ENCODE measurements at places on chromosomes 5 and 9. TPM values are rescaled to one million over a fixed set of nuclear protein-coding genes. Genes with fewer than 3 reads are reported as not detected.

Gene KCNN2
- not detected for total RNA-seq

Gene DND1
- 3.4 TPM for total RNA-seq

Gene TRPM6
- not detected for total RNA-seq

Gene PTPRD
- total RNA-seq, result not detected

Gene IFNK
- total RNA-seq, result not detected

Gene UBE2QL1
- total RNA-seq, result not detected

Gene TSLP
- total RNA-seq, result 0.60 TPM

Gene GMCL2
- total RNA-seq, result not detected

Gene TEX48
- not detected for total RNA-seq

DNA sequence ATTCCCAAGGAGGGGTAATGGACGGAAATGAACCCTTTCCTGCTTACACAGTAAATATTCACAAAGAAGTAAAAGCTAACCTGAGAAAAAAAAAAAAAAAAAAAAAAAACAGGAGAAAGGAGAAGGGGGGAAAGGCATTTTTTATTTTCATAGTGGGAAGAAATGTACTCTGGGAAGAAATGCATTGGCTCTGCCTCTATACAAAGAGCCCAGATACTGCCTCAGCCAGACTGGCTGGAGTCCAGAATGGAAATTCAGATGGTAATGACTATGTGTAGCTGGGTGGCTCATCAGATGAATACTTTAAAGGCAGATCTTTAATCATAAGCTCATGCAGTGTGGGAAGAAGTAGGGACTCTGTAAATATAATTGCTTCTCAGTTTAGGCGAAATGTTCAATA is 124.9 kb upstream of the ZNF608 start:
- no peak for DNase-seq

DNA sequence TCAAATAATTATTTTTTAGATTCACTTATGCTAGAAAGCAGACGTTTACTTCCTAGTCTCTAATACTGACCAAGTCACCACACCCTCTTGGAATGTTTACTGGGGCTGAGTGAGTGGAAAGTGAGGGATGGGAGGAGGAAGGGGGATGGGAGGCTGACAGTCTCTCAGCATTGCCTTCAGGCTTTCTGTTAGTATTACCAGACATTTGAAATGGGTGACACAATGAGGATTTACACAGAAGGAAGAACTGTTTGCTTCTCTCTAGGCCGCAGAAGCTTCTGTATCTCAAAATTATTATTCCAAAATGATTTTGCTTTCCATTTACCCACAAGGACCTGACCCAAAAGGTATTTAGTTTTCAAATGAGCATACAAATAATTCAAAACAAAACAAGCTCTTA is 232.8 kb upstream of the ZNF608 start:
- no peak for DNase-seq

GRCh38 chr9:127912296-127912695 is 4.5 kb downstream of the ST6GALNAC4 start:
- no peak for DNase-seq

DNA sequence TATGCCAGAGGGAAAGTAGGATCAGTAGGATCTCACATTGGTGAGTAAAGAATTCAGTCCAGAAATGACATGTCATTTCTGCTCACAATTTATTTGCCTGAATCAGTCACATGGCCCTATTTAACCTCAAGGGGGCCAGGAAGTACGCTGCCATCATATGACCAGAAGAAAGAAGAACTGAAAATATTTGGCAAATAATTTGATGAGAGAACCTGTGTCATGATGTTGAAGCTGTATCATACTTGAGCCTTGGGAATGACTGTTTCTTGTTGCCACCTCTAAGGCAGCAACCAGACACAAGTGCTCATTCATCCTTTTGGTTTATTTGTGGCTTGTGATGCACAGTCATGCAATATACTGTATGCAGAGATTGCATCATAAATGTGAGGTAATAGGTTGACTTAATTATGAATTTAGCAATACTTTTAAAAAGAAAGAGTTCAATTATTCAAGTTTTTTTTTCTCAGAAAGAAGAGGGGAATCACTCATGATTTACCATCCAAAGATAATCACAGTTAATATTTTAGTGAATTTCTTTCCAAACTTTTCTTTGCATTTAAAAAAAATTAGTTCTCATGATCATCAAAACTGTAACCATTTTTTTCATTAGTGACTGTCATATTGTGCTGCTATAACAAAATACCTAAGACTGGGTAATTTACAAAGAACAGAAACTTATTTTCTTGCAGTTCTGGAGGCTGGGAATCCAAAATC is 8.2 kb upstream of the ZFYVE16 start:
- no peak for DNase-seq

DNA sequence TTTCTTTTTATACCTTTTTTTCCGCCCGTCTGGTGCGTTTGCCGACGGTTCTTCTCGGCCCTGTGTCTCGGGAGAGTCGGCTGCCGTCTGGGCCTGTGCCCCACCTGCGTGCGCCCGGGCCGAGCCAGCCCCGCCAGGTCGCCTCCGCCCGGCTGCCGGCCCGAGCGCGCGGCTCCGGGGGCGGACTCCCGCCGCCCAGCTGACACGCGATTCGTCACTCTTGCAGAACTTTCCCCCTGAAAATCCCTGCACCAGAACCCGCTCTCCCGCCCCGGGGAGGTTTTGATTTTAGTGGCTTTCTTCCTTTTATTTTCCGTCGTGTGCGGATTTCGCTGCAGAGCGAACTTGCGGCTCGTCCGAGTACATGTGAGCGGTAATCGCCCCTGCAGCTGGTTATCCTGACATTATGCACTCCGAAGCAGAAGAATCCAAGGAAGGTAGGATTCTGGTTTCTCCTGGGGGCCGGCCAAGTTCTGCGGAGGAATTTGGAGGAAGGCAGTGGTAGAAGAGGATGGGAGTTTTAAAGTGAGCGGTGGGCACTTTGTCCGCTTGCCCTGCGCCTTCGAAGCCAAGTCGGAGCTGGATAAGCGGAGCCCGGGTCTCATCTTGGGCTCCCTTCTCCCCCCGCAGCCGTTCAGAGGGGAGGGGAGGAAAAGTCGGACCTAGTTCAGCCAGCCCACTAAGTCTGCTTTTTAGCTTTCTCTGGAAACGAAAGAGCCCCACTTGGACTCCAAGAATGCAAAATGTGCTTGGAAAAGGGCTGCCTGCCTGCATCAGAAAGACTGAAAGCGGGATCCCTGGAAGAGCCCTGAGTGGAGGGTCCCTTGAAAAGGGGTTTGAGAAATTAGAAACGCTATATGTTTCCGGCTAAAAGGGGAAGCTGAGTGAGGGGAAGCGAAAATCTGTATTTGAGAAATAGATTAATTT is at the start of gene TNFAIP8:
Gene TNFAIP8, plus strand, starts transcription at position 335 of the 927 bp plus-strand sequence. Its CDS starts 72 bp downstream, at position 407.
- DNase-seq, result peak; percentile 86

DNA sequence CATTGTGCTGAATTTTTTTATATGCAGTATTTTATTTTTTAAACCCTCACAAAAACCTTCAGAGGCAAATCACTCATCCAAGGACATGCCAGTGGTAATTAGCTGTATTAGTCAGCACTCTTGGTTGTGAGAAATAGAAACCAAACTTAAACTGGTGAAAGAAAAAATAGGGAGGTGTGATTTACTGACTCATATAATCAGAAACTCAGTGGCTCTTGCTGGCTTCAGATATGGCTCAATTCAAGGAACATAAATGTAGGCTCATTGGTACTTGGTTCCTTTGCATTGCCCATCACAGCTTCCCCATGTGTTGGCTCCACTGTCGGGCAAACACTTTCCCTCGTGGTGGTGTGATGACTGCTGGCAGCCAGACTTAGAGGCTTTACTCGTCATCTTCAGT is 497.2 kb downstream of the MAT2B start:
- DNase-seq, result no peak

DNA sequence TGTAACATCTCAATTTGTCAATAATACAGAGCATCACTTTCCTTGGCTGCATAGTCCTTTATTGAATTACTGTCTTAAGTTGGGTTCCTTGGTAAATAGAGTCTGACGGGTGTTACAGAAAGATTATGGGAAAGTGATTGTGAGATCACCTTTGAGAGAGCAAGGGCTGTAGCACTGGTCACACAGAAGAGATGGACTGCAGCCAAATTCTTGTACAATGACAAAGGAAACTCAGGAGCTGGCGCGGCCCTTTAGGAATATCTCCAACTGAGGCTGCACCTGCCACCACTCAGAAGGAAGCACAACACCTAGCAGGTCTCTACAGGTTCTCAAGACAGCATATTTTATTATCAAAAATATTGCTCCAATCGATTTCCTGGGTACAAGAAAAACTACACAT is 350.0 kb upstream of the ISL1 start:
- DNase-seq, result no peak

DNA sequence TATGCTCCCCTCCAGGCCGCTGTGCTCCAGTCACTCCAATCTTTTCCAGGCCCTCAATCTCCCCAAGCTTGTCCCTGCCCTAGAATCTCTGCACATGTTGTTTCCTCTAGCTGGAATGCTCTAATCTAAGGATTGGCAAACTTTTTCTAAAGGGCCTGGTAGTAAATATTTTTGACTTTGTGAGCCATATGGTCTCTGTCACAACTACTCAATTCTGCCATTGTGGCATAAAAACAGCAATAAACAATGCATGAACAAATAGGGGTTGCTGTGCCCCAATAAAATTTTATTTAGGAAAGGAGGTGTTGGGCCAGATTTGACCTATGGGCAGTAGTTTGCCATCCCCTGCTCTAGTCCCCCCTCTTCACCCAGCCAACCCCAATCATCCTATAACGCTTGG is 150.5 kb upstream of the LRRTM2 start:
- no peak for DNase-seq

- DNase-seq, result no peak
Measured at GRCh38 chr5:8720506-8720905, 825.4 kb downstream of the SEMA5A start.

DNA sequence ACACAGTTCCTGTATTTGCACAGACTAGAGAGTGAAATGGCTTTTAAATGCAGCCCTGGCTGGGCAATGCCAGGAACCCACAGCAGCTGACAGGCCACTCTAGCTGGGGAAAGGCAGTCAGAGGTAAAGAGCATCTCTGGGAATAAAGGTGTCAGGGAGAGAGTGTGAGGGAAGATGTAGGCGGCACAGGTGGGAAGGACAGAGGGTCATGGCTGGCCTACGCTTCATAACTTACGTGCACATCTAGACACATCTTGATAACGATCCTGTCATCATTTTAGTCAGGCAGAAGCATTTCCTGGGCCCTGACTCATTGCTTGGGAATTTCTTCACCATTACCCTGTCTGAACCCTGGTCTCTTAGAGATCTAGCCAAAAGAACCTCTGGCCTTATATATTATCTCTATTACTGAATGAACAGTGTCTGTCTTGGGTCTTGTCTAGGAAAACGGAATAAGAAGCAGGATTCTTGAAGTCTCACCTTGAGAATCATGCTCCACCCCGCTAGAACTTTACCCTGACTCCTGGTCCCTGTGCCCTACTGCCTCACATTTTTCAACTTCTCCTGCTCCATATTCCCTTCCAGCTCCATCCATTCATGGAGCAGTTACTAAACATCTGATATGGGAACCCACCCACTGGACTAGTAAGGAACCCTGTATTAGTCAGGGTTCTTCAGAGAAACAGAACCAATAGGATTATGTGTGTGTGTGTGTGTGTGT is 106.4 kb upstream of the ELL2 start:
- no peak for DNase-seq

DNA sequence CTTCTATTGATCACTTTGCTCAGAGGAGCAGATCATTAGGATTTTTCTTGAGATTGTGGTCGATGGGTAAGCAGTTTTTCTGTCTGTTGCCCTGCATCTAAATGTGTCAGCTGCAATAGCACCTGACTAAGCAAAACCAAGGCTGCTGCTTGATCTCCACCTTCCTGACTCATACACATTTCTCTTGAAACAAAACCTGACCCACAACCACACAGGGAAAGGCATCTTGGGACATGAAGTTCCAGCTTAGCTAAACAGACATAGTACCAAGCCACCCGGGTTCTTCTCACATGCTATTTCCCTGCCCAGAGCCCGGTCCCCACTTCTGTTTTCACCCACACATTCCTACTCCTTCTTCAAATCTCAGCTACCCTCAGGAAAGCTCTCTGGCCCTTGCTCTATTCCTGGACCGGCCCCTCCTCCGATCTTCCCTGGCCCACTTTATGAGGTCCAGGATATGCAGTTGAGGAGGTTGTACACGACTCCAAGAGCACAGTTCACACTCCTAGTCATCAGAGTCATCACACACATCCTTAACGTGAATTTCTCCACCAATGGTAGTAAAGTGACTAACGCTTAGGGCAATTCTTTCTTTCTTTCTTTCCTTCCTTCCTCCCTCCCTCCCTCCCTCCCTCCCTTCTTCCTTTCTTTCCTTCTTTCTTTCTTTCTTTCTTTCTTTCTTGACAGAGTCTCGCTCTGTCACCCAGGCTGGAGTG is 16.0 kb upstream of the ZBTB43 start:
- no peak for DNase-seq

- peak; percentile 48 for DNase-seq
Measured at GRCh38 chr5:34022121-34022705, 14.4 kb upstream of the AMACR start.

- DNase-seq, result no peak
Measured at GRCh38 chr5:154937186-154937717, 759 bp downstream of the GEMIN5 start.

- DNase-seq, result peak; percentile 35
Measured at GRCh38 chr5:55176176-55176818, 3.3 kb upstream of the CDC20B start.

GRCh38 chr5:107601076-107601475 is 69.7 kb downstream of the EFNA5 start:
- no peak for DNase-seq

- no peak for DNase-seq
Measured at GRCh38 chr9:116394894-116395698, 241.5 kb downstream of the PAPPA start.

GRCh38 chr9:29039258-29039657 is 1466.0 kb upstream of the C9orf72 start:
- no peak for DNase-seq

- DNase-seq, result no peak
Measured at GRCh38 chr5:125129151-125129806, 382.8 kb upstream of the ZNF608 start.

DNA sequence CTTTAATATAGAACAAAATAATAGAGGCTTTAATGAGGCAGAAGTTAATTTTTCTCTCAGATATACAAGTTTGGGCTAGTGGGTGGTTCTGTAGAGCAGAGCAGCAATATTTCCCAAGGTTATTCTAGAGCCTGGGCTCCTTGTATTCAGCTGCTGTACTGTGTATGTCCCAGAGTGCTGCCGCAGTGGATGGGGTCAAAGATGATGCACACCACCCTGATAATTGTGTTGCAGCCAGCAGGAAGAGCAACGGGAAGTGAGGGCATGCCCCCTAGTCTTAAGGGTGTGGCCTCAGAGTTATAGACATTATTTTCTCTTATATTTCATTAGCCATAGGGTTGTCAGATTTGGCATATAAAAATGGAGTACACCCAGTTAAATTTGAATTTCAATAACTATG is 23.9 kb upstream of the KIF4B start:
- DNase-seq, result no peak
